ENCODE measurements at places on chromosomes 4 and X. TPM values are rescaled to one million over a fixed set of nuclear protein-coding genes. Genes with fewer than 3 reads are reported as not detected.

The PSAPL1 gene
- not detected for total RNA-seq

GRCh38 chrX:10110984-10111363 is 45.8 kb upstream of the CLCN4 start:
- DNase-seq = no peak

DNA sequence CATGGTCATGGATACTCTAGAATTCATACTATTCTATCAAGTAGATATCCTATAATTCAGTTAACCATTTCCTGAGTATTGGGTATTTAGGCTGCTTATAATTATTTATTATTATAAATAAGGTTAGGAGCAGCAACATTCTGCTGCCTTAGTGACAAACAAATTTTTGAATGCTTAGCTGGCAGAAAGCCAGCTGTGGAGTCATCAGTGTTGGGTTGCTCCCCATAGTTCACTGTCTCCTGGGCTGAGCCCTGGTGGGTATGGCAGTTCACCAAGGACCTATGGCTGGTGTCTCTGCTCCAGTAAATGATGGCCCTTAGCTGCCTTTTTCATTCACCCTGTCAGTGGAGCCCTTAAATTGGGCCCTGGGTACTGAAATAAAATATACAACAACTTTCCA is 61.8 kb downstream of the SMARCA5 start:
- DNase-seq = no peak

GRCh38 chrX:147679356-147680005 is 232.2 kb upstream of the FMR1 start:
- DNase-seq = no peak

DNA sequence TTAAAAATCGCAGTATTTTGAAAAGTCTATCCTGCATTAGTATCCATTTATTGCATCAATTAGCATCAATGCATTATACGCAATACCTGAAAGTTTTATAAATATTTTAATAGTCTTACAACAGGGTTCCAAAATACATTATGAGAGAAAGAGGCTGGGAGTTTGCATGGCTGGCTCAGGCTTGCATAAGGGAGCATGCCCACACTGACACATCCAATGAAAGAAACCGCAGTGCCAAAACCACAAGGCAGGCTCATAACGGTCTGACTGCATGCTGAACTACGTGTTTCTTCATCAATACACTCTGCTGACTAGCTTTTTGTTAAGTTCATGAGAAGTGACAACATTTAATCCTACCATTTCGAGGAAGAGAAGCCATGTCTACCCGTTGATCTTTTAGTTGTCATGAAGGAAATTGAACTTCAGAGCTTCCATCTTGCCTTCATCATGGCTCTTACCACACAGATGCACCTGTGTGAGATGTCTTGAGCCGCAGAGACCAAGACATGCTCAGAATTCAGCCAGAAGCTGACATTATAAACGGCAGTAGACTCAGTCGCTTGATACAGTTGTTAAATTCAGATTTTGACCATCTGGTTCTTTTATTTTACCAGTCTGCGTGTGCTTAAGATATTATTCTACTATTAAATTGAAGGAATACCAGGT is 168.8 kb upstream of the FRG1 start:
- no peak for DNase-seq

- DNase-seq = no peak
Measured at GRCh38 chrX:51851507-51852085, 41.8 kb upstream of the MAGED1 start.
